ENCODE measurements at places on chromosomes 3 and 15.

DNA sequence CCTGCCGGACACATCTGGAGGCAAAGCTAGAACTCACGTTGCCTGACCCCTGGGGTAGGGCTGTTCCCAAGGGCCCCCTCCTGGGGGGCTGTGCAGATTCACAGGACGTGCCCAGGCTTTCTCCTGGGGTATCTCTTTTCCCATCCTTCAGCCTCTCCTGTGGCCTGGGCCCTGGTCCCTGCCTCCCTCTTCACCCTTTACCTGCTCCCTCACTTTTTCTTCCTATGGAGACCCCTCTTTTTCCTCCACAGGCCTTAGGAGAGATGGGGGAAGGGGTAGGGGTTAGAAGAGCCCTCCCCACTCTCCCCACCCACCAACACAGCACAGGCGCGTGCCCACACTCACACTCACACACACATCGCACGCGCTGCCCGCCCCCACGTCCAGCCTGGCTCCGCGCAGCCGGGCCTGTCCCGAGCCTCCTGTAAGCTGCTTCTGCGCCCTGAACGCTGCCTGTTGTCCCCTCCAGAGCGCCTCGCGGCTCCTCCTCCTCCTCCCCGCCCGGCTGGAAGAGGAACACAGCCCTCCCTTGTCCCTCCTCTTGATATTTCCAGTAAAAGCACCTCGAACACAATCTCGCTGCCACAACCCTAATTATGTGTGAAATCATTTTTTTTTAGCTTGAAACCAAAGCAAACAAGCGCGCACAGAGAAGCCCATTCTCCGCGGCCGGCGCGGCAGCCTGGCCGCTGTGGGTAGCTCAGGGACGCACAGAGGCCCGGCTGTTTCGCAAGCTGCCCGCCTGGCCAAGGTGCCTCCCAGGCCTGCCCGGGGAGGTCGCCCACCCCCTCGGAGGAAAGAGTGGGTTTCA, 33.9 kb upstream of the ACAN start:
- no peak for DNase-seq

DNA sequence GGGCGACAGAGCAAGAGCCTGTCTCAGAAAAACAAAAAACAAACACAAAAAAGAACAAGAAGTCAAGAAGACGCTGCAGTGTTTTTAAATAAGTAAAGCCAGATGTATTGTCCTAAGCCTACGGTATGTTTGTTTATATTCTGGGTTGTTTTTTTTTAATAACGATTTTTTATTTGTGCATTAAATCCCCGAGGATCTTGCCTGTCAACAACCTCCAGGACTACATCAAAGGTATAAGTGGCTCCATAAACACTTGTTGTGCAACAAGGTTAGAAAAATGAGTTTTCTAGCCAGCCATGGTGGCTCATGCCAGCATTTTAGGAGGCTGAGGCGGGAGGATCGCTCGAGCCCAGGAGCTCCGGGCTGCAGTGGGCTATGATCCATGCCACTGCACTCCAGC, 26.1 kb downstream of the ITGB5 start:
- DNase-seq = no peak

GRCh38 chr15:59636184-59636583, 21.1 kb downstream of the GTF2A2 start:
- no peak for DNase-seq

DNA sequence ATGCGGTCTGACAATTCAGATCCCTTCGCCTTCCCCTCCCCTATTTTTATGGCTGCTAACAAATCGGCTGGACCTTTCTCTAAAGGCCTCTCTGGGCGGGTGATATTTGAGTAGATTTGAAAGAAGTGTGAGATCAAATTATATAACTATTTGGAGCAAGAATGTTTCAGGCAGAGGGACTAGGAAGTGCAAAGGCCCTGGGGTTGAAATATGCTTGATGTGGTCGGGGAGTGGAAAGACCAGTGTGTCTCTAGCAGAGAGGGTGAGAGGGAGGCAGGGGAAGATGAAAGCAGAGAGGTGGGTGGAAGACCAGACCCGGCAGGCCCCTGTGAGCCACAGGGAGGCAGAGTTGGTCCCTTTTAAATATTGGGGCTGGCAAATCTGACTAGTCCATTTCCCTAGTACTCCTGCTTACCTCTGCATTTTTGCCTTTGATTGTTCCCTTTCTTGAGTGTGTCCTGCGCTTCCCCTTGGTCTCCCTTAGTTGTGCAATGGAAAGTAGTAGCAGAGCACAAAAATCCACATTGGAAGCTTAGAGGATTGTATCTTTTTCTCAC, 32.3 kb downstream of the SLCO3A1 start:
- DNase-seq = no peak

GRCh38 chr15:77854980-77855379, 222.3 kb upstream of the LINGO1 start:
- DNase-seq = no peak

GRCh38 chr3:128706086-128706615, 19.8 kb upstream of the RAB7A start:
- DNase-seq = no peak

DNA sequence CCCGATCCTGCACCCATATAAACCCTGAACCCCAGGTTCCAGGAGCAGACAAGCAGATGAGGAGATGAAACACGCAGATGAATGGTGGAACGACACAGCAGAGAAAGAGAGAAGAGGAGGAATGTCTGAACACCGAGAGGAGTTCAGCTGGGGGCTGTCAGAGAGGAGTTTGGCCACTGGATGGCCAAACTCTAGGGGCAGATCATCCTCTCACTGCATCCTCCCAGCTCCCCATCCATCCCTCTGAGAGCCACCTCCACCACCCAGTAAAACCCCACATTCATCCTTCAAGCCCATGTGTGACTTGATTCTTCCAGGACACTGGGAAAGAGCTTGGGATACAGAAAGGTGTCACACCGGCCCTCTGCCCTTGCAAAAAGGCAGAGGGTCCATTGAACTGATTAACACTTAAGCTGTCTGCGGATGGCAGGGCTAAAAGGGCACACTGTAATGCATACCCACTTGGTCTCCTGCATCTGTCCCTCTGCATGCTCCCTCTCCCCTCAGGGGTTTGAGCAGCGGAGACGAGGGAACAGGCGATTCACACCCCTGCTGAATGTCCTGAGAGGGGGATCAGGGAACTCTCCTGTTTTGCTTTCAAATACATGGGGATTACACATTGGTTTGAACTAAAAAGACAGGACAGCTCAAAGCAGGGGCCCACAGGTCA, 53.8 kb downstream of the TMED3 start:
- DNase-seq = no peak

- no peak for DNase-seq
These were observed 38.3 kb downstream of the RSRC1 start for GRCh38 chr3:158148218-158148617.

DNA sequence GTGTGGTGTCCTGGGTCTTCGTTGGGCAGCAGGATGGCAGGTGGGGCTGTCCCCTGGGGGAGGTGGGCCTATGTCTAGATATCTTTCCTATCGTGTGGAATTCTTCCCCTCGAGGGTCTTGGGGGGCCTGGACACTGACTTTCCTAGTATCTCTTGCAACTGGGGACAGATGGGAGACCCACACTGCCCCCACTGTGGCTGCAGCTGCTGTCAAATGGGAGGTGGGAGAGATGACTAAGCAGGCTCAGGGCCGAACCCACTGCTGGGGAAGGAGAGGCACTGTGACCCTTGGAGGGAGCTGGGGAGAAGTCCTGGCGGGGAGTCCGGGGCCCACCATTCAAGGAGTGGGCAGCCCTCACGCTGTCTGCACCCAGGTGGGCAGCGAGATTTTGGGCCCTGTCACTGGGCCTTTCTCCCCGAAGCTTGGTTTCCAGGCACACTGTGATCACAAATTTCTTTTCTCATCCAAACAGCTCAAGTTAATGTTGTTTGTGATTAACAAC, 2.9 kb upstream of the FBLN2 start:
- no peak for DNase-seq

DNA sequence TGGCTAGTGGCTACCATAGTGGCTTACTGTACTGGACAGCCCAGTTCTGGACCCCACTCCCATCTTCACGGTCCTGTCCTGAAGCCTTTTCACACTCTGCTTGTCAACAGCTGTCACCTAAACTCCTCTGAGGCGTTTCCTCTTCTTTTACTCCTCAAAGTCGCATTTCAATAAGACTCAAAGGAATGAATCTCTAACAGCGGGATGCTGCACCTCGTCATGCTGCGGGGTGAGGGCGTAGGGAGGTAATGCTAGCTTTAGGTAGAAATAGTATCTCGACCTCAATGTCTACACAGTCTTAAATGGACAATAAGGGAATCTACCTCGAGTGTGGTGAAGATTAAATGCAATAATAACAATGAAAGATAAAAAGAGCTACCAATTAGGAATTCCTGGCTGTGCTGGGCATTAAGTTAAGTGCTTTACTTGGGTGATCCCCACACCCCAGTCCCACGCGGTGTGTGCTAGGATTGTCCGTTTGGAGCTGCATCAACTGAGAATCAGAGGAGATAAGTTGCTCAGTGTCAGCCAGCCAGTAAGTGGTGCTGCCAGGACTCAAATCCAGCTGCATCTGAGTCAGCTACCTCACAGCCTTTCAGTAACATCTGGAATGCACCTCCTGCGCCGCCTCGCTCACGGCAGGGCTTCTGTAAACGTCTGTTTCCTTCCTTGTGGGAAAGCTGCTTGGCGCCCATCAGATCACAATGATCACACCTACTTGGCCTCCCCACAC, 14.0 kb downstream of the PLA2G4D start:
- DNase-seq = no peak

DNA sequence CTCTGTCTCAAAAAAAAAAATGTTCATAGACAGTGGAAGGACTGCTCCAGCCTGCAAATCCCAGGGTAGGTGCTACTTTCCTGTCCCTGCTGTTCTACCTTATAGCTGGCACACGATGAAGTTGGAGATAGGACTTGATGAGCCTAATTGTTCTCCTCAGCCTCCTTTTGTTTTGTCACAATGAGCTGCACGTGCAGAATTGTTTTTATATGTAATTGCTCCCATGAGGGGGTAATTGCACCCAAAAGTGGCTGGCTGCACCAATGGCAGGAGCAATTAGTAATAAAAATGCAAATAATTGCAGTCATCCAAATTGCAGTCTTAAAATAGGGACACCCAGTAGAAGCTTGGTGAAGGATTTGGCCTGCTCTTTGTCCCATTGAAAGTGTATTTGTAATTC, 63.0 kb upstream of the PFN2 start:
- no peak for DNase-seq

DNA sequence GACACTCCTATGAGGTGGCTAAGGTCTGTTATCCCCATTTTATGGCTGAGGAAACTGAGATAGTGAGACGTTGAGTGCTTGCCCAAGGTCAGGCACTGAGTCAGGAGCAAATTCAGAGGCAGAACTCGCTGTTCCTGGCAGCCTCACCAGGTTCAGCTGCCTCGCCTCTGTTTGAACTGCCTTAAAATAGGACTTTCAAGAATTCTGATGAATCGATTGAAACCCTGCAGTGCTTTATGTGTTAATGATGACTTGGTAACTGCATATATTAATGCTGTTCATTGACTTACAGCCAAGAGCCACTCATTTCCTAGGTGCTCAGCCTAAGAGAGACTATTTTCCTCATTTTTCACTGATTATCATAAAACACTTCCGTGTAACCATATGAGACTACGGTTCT, 79.5 kb upstream of the BHLHE40 start:
- DNase-seq = no peak

- no peak for DNase-seq
These were observed 58.3 kb downstream of the SMAD6 start for GRCh38 chr15:66760097-66760967.

DNA sequence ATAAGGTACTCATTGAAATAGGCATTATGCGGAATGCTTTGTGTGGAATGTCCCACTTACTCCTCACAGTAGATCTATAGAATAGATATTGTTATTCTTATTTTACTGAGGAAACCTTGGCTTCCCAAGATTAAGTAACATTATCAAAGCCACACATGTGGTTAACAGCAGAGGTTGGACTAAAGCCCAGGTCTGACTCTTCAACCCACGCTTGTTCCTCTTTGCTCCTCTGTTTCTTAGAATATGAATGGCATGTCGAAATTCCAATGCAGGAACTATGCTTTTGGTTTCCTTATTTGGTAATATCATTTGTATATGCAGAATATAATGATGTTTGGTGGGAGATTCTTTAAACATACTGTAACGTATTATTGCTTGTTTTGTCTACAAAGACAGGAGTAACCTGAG, 818.8 kb upstream of the LMCD1 start:
- no peak for DNase-seq

DNA sequence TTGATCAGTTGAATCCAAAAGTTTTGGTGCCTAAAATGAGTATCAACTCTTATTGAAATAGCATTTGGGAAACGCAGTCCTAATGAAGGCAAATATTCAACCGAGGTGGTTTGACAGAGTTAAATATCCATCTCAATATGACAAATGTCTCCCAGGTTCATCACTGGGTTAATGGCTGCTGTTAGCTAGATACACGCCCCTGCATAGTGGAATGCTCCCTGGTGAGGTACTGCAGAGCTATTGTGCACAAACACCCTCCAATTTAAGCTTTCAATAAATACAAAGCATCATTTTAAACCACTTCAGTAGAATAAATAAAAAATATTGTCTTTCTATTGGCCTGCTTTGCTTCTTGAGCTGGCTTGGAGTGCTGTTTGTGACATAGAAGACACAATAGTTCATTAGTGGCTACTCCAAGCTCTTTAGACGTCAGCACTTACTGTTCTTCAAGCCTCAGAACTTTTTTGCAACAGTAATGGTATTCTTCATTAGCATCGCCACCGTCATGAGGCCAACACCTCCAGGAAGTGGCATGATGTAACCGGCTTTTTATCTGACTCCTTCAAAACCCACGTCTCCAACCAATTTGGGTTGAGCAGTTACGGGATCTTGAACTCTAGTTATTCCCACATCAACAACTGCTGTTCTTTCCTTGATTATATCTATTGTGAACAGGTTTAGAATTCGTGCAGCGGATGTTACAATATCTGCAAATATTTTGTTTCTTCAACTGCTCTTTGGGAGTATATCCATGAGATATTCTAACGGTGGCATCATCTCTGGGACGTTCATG, 1159.6 kb upstream of the EPHA6 start:
- DNase-seq = no peak

- no peak for DNase-seq
These were observed 39.8 kb upstream of the NR2F2 start for GRCh38 chr15:96290679-96291078.

DNA sequence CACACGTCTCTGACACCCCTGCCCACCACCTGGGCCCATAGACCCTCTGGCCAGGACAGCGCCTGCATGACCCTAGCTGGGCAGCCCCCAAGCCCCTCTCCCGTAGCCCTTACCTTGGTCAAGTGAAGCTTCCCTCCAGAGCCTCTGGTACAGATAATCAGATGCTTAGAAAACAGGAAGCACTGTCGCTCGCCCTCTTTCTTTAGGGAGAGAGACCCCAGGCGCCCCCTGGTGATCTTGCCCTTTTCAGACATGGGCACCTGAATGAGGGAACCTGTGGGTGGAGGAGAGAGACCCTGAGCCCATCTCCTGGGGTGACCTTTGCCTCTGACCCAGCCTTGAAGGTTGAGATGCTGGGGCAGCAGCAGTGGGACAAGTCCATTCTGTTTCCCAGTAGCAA, 65.4 kb downstream of the RASGRF1 start:
- DNase-seq = no peak

Measured in T-helper 2 cell (primary cell).